ENCODE measurements at places on chromosomes 6 and 20.
A peak's percentile ranks its signal among the peaks of the same experiment; 100 is the strongest.

DNA sequence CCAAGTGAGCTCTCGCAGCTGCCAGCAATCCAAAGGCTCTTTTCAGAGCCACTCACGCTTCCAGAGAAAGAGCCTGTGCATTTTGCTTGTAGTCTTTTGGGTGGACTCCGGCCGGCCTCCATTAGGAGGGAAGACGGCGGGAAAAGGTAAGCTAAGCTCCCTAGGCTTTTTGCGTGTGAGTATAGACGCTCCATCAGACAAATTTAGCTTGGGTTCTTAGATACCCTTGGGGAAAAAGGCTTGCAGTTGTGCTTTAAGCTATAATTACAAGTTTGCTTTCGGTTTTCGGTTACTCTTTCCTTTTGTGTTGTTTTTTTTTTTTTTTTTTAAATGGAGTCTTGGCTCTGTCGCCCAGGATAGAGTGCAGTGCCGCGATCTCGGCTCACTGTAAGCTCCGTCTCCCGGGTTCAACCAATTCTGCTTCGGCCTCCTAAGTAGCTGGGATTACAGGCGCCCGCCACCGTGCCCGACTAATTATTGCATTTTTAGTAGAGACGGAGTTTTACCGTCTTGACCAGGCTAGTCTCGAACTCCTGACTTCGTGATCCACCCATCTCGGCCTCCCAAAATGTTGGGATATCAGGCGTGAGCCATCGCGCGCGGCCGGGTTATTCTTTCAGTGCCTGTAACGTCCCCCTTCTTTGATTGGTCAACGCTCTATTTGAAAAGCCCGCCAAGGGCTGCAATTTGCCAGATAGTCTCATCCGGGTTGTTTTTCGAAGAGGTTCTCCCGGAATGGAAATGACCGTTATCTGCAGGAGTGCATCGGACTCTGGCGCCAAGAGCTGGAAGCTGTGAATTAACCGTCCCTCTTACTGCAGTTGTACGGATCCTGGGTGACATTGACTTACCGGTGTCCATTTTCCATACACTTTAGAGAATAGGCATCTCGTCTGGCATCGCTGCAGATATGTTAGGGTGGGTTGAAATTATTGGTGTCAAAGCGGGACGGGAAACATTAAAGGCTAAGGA is 18.1 kb downstream of the OR2B2 start:
- peak; percentile 97 for DNase-seq

GRCh38 chr20:57818418-57819181 is 108.8 kb upstream of the PMEPA1 start:
- no peak for DNase-seq

- DNase-seq, result no peak
Observed at GRCh38 chr6:63705707-63706106, 70.1 kb downstream of the PHF3 start.

GRCh38 chr6:36599791-36600209 is 5.6 kb downstream of the SRSF3 start:
- DNase-seq, result no peak

DNA sequence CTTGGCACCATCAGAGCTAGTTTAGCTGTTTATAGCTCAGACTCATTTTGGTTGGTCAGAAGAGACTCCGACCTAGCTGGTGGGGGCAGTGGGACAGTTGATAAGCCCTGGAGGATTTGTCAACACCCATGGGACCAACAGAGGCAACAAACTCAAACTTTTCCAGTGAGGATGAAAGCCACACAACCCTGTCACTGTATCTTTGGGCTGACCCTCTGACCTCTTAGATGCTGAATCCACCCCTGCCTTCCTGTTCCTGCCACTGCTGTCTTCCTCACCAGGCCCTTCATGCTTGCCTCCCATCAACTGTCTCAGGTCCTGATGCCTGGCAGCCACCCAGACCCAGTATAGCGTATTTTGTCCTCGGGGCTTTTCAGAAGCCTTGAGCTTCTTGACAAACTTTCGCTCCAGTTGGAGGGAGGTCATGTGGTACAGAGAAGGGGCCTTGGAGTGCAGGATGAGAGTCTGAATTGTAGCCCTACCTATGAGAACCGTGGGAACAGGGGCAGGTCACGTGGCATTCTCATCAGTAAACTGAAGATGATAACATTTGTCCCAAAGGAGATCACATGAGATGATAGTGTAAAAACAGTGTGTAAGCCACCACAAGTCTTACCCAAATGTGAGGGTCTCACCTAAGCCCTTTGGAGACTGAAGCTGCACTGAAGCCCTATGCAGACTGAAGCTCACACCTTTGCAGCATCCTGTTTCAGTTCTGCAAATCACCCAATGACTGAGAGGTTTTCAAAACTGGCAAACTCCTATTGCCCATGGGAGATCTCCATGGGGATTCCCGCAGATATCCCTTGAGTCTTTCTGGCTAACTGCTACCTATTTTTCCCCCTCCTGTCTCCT is 72.0 kb upstream of the F13A1 start:
- no peak for DNase-seq

DNA sequence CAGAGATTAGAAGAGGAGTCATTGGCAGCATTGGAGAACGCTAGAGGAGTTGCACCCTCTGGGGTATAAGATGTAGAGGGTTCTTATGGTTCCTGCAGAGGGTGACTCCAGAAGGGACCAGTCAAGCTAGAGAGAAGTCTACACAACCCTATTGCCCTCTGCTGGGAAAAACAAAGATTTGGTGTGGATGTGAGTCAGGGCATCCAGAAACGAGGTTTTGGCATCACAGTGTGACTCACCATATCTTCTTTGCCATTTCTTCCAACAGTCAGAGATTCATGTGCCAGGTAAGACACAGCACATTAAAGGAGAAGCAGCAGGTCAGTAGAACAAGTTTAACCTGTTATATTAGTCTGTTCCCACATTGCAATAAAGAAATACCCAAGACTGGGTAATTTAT is 598.8 kb downstream of the MAFB start:
- DNase-seq, result peak; percentile 20

DNA sequence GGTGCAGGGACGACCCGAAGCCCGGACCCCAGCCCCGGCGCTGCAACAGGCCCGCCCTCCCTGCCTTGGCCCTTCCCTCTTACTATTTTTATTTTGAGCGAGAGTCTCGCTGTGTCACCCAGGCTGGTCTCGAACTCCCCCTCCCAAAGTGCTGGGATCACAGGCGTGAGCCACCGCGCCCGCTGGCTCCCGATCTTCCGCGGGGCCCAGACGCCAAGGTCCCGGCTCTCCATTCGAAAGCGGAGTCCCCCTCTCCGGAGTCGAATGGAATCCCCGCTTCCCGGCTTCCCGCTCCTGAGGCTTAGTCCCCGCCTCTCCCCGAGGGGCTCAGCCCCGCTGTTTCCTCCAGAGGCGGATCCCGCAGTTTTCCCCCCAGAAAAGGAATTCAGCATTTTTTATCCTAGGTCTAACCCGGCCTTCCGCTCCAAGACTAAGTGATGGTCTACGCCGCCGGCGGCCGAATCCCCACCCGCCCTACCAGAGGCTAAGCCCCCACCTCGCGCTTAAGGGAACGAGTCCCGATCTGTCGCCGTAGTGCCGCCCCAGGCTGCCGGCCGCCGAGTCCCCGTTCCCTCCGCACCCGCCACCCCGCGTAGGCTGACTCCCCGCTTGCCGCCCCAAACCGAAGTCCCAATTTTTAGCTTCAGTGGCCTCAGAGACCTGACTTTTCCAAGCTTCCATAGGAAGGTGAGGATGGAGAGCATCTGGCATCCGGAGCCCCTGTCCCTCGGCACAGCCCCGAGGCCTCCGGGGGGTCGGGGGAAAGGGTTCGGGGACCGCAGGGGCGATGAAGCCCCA is 11.5 kb upstream of the TMC2 start:
- DNase-seq, result peak; percentile 62

DNA sequence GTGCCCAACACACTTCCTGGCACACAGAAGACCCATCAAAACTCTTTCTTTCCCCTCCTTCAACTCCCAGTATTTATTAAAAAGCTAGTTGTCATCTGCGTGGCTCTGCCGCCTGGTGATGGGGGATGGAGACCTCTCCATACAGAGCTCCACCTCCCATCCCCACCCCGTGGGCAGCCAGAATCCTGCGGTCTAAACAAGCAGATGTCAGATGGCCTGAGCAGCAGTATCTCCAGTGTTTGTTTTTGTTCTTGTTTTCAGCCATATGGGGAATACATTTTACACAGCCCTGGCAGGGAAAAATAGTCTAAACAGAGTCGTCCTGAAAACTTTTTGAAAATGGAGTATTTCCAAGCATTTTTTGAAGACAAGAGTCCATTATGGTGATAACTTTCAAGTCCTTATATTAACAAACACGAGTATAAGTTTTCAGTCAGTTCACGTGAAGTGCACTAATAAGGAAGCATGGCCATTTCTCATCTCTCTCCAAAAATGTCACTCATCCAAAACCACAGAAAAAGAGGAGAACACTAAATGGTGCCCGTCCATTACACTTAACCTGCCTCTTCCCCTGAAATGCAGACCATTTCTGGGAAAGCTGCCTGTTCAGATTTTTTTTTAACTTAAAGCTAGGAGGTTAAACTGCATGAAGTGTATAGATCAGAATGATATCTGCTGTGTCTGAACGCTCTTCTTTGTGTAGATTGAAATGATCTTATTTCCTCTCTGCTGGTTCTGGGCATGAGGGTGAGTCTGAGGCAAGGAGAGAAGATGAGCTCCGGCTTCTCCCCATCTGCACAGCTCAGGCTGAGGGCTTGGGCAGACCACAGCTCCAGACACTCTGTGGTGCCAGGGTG is 91.0 kb downstream of the TCP11 start:
- DNase-seq, result no peak

GRCh38 chr6:115681978-115682775 is 378.5 kb downstream of the FRK start:
- no peak for DNase-seq

GRCh38 chr20:3068075-3068474 is 3.3 kb upstream of the OXT start:
- DNase-seq, result no peak

- peak; percentile 56 for DNase-seq
Observed at GRCh38 chr20:9555781-9556180, 41.4 kb downstream of the LAMP5 start.

GRCh38 chr6:144820270-144820669 is 535.1 kb downstream of the UTRN start:
- no peak for DNase-seq

DNA sequence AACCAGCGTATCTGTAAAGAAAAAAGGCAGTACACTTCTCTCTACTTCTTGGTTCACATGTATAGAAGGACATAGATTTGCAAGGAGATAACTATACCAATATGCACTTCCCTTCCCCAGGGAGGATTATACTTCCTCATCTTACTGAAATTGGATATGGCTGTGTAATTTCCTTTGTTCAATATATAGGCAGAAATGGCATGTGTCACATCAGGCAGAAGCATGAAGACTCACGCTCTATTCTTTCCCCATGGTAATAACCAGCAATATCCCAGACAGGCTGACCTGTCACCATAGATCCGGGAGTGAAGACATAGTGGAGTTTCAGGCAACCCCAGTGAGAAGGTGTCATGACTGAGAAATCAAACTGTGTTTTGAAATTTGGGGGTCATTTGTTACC is 518.3 kb downstream of the KIF16B start:
- DNase-seq, result no peak

DNA sequence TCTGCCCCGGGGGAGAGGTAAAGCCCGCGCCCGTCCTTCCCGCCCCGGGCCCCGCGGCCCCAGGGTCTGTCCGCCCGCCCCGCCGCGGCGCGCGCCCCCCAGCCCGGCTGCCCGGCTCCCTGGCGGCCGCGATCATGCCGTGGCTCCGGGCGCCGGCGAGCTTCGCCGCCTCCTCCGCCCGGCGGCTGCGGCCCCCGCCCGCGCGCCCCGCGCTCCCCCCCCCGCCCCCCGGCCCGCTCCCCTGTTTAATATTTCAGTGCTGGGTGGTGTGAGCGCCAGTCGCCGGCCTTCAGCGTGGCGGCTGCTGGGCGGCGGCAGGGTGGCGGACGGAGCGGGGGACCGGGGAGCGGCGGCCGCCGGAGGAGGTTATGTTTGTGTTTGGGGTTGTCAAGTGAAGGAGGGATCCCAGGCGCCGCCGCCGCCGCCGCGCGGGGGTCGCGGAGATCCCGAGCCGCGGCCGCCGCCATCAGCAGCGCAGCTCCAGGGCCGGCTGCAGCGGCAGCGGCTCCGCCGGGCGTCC is at the start of gene HIVEP1:
HIVEP1 (plus strand) TSS at position 275 of the 520 bp plus-strand sequence. CDS start 3,317 bp downstream, outside the sequence.
- peak; percentile 27 for DNase-seq

DNA sequence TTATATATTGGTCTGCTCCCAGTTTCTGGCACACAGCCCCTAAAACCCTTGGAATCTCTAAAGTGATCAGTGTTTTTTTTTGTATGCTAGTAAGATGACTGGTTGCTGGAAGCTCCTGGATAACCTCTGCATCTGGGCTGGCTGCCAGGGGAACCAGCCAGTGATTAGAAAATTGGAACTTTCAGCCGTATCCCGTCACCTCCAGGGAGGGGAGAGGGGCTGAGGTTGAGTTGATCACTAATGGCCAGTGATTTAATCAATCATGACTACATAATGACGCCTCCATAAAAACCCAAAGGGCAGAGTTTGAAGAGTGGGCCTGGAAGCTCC is 48.0 kb upstream of the NOP56 start:
- DNase-seq, result no peak

DNA sequence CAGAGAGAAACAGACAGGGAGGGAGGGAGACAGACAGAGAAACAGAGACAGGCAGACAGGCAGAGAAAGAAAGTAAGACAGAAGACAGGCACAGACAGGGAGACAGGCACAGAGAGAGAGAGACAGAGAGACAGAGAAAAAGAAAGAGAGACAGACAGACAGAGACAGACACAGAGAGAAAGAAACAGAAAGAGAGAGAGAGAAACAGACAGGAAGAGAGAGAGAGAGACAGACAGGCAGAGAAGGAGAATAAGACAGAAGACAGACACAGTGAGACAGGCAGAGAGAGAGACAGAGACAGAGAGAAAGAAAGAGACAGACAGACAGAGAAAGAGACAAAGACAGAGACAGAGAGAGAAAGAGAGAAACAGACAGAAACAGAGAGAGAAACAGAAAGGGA is 754.8 kb upstream of the DEFB115 start:
- DNase-seq, result no peak

DNA sequence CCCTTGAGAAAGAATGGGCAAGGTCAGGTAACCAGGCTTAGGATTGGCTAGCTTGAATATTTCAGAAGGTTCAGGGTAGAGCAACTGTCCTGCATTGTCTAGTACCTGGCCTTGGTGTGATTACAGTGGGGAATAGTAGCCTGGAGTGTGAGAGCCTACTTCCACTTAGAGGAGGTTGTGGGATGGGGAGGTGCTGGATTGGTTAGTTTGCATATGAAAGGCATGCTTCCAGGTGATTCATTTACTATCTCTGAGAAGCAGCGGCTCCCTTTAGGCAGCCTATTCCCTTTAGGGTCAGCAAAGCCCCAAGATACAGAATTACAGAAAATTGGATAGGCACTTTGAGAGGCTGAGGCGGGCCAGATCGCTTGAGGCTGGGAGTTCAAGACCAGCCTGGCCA is 25.0 kb upstream of the SCGN start:
- no peak for DNase-seq

GRCh38 chr6:122751326-122751725 is 28.2 kb upstream of the FABP7 start:
- DNase-seq, result no peak

GRCh38 chr6:49325891-49326290 is 137.2 kb downstream of the MMUT start:
- DNase-seq, result peak; percentile 10

Data from RKO (cell line).